AG10803 (cell line): ENCODE measurements at places on chromosomes 6 and 20.

DNA sequence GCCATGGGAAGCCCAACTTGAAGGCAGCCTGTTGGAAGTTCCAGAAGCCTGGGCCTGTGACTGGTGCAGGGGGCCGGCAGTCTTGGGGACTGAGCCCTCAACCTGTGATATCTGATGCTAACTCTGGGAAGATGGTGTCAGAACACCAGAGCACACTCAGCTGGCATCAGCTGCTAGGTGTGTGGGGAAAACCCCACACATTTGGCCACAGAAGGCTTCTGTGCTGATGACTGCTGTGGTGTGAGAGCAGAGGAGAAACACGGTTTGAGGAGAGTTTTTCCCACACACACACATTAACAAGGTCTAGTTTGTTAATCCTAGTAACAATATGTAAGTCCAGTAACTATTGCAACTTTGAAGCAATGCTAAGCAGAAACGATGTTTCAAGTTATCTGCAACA lies 78.0 kb downstream of the PSMB1 start:
- DNase-seq = no peak

- no peak for DNase-seq
Observed at GRCh38 chr20:9390441-9390840, 123.9 kb upstream of the LAMP5 start.

DNA sequence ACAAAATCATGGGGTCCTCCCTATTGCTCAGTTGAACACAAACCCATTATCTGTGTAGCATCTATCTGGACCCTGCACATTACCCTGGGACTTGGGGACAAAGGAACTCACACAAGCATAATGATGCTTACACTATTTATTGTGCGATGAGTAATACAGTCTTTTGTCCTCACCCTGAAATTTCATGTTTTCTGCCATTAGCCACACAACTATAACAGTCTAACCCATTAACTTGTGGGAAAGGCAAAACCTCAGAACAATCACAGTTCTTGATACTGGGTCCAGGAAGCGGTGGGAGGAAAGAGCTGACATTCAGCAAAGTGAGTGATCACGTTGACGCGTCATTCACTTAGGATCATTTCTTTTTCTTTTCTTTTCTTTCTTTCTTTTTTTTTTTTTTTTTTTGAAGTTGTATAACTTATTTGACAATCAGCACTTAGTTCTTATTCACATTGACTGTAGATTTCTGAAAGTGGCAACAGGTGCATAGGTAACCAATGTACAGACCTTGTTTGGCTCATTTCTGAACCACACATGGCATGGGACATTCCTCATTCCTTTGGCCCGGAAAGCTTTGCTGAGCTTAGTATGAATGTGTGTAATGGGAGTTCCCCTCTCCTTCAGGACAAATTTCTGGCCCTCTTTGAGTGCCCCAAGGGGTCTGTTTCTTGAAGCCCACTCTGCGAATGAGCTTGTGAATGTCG lies 94.8 kb upstream of the CNKSR3 start:
- DNase-seq = no peak

- DNase-seq = peak; percentile 100
Observed at GRCh38 chr6:73985891-73986290, 289.9 kb downstream of the CD109 start.

DNA sequence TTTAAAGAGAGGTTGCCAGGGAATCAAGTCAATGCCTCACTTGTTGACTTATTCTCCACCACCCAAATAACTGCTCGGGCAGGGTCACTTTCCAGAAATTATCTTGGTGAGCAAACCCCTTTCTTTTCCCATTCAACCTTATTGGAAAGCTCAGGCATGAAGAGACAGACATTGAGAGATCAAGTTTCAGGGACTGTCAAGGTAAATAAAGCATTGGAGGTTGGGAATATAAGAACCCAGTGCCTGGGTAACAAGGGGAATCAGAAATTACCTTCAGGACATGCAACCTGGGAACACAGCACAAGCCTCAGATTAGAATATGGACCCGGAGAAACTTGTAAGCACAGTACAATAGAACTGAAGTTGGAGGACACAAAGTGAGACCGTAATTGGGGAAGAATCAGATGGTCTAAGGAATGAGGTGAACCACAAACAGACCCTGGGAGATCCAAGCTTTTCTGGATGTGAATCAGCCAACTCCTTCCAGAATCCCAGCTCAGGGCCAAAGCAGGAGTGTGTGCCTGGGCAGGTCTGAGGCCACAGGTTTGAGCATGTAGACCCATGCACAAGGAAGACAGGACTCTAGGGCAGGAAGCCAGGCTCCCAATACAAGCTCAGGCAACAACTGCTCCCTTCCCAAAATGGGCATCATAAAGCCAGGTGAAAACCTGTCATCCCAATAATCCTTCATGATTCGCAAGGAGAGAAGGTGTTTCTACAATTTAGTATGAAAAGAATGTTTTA lies 512.8 kb downstream of the MAFB start:
- no peak for DNase-seq

GRCh38 chr6:36908747-36909146 lies 23.0 kb downstream of the C6orf89 start:
- DNase-seq = no peak

- DNase-seq = no peak
Observed at GRCh38 chr6:170561555-170561954, 7.4 kb downstream of the TBP start.

- peak; percentile 38 for DNase-seq
Observed at GRCh38 chr6:72643214-72643613, 21.4 kb downstream of the KCNQ5 start.

- DNase-seq = no peak
Observed at GRCh38 chr20:57619051-57619831, 985 bp downstream of the ZBP1 start.

DNA sequence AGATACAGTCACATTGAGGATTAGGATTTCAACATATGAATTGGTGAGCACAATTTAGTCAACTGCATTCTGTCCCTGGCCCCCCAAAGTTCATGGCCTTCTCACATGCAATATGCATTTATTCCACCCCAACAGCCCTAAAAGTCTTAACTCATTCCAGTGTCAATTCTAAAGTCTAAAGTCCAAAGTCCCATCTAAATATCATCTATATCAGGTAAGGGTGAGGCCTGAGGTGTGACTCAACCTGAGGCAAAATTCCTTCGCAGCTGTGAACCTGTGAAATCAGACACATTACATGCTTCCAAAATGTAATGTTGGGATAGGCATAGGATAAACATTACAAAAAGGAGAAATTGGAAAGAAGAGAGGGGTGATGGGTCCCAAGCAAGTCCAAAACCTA lies 27.8 kb downstream of the CLIC5 start:
- no peak for DNase-seq

- no peak for DNase-seq
Observed at GRCh38 chr6:3337521-3338350, 79.0 kb downstream of the PSMG4 start.

GRCh38 chr6:125269328-125269985 lies 32.3 kb downstream of the HDDC2 start:
- DNase-seq = no peak

DNA sequence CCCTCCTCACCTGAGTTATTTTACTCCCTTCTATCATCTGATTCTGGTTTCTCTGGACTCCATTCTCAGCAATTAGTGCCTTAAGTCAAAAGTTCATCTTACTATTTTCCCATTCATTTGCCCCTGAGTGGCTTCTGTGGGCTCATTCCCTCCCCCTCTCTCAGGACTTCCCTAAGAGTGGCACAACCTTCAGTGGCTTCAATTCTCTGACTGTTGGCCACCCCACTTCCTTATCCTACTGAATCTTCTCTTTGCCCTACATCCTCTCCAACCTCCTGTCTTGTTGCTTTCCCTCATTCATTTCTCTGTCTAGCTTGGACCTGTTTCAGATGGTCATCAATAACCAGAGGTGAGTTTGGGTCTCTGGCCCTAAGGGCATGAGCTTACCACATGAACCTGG lies 61.1 kb upstream of the GLP1R start:
- DNase-seq = no peak

DNA sequence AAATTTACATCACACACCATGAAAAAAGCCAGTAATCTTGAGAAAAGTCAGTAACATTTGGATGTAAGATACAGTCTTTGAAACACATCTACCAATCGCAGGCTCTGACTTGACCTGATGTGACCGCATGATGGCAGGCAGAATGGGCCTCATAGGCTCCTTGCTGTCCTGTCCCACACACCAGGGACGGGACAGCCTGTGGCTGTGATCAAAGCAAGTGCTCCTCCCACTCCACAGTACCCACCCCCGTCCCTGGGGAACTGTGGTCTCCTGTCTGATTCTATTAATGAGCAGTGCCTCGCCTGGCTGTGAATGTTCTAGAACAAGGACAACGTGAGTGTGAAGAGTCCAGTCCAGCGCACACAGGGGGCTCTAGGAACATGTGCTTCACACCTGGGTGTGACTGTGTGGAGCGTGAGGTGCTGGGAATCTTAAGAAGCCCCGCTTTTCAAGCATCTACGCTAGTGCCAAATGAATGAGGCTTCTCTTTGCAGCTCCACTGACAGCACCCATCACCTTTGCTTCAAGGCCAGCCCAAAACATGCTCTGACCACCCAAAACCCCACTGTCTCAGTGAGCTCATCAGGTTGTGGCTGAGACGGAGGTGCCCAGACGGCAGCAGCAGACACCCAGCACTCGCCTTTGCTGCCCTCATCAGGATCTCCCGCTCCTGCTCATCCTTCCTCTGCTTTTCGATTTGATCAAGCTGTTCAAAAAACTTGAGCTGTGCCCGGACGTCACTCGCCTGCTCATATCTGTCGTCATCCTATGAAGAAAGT lies 67.1 kb downstream of the TAF4 start:
- DNase-seq = no peak

- DNase-seq = peak; percentile 90
Observed at GRCh38 chr6:36912586-36912985, 26.8 kb downstream of the C6orf89 start.
